Vagina (tissue), 2 donors: ENCODE measurements at places on chromosomes 11 and 22.
A peak's percentile ranks its signal among the peaks of the same experiment; 100 is the strongest.

GRCh38 chr11:122235615-122236014 is 119.6 kb upstream of the BLID start:
- H3K4me1 ChIP-seq = peaks cover 4% of the 10 kb centered on the region
- no peaks in the 10 kb centered on the region for H3K36me3 ChIP-seq
- H3K27ac ChIP-seq = peak overlapping the region; percentile 68
- H3K4me3 ChIP-seq = no peak overlapping the region
- H3K27me3 ChIP-seq = no peaks in the 10 kb centered on the region
- DNase-seq = no peak

DNA sequence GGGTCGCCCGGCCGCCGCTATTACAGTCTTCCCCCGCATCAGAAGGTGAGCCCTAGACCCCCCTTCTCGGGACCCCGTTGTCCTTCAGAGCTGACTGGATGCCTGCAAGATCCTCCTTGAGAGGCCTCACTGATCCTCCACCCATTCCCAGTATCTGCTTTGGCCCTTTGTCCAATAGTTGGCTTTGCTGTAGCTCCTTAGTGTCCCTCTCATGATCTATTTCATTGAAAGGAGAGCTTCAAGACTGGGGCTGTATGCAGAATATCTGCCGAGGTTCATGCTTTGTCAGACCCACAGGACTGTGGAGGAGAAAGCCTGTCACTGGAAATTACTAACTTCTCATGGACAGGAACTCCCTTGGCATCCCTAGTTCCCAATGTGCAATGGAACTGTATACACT is 499 bp downstream of the DLAT start:
- H3K36me3 ChIP-seq = no peaks in the 10 kb centered on the region
- peak overlapping the region; percentile 87 for H3K27ac ChIP-seq
- DNase-seq = no peak
- H3K4me1 ChIP-seq = peaks cover 16% of the 10 kb centered on the region
- H3K4me3 ChIP-seq = peak overlapping the region; percentile 64
- no peaks in the 10 kb centered on the region for H3K27me3 ChIP-seq

- no peak overlapping the region for H3K27ac ChIP-seq
- no peak for DNase-seq
- H3K27me3 ChIP-seq = no peaks in the 10 kb centered on the region
- H3K4me1 ChIP-seq = peaks cover 37% of the 10 kb centered on the region
- H3K36me3 ChIP-seq = no peaks in the 10 kb centered on the region
- no peak overlapping the region for H3K4me3 ChIP-seq
Measured at GRCh38 chr22:42708417-42708816, 12.3 kb downstream of the A4GALT start.

GRCh38 chr22:20437613-20438426 is at the start of gene SCARF2:
TSS of gene SCARF2 (minus strand) at chr22:20437825. CDS start at chr22:20437754, 71 bp downstream.
- DNase-seq = no peak
- peak within 1 kb of the TSS; percentile 60 for H3K4me3 ChIP-seq
- H3K4me1 ChIP-seq = peaks cover 57% of the 10 kb centered on the region
- H3K27me3 ChIP-seq = no peaks in the 10 kb centered on the region

DNA sequence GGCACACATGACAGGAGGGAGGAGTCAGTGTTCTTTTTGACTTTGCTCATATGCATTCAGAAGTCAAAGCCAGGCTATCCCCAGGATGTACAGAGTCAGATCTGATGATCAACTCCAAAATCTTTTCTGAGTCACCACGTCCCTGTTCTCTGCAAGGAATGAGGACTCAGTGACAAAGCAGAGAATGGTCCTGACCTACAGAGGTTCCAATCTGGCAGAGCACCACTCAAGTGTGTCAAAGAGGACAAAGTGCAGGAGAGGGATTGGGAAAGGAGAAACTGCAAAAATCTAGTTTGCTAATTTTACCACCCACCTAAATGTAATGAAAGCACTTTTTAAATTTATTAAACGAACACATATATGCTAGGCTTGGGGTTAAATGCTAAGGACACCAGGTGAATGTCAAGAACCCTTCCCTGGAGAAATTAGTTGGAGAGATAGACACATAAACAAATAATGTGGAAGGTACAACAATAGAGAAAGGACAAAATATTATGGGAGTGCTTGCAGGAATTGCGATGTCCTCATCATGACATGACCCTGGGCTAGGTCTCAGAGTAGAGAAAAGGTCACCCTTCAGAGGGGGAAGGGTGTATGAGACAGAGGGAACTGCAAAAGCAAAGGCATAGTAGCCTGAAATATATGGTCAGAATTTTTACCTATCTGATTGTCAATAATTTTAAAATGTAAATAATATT is 56.3 kb downstream of the MTNR1B start:
- H3K36me3 ChIP-seq = no peaks in the 10 kb centered on the region
- no peaks in the 10 kb centered on the region for H3K27me3 ChIP-seq
- no peak overlapping the region for H3K27ac ChIP-seq
- DNase-seq = no peak
- no peaks in the 10 kb centered on the region for H3K4me1 ChIP-seq
